Activated CD4-positive, alpha-beta memory T cell treated with anti-CD3 and anti-CD28 coated beads for 36 hours (primary cell): ENCODE measurements at places on chromosomes 4 and X. TPM values are rescaled to one million over a fixed set of nuclear protein-coding genes. Genes with fewer than 3 reads are reported as not detected.
A peak's percentile ranks its signal among the peaks of the same experiment; 100 is the strongest.

- no peak for DNase-seq
These were observed 232.5 kb upstream of the GPRIN3 start for GRCh38 chr4:89539797-89540711.

- no peak for DNase-seq
These were observed 9.3 kb downstream of the ATP5ME start for GRCh38 chr4:664713-665231.

Gene MAGEA2
- total RNA-seq, result not detected

DNA sequence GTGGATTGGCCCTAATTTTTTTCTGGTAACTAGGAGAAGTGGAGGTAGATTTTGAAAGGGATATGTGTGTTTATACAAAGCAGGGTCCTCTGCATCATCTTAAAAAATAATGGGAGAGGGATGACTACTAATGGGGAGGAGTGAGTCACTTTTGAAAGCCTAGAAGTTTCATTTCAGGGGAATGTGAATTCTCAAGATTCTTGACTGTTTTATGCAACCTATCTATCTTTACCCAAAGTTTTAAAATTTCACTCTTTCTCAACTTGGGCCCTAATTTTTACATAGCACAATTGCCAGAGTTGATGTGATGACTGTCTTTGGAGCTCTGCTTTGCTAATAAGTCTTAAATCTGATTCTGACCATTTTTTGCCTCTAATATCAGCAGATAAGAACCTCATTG is 445.2 kb downstream of the GRXCR1 start:
- no peak for DNase-seq

GRCh38 chr4:54063737-54064316 is 578 bp downstream of the CHIC2 start:
- peak; percentile 43 for DNase-seq

DNA sequence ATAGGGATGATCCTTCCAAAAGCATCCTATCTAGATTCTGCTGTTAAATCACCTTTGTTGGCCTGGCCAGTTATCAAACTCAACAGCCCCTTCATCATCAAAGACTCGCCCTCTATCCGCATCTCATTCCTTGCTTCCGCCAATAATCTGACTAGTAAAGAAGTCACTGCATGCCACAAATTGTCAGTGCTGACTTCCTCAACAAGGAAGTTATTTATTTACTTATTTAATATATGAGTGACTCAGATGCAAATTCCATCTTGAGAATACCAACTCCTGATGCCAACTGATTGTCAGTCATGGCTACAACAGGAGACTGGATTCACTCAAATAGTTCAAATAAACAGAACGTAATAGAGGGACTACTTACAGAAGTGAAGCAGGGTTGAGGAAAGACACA is 283.8 kb downstream of the TRIML1 start:
- no peak for DNase-seq

DNA sequence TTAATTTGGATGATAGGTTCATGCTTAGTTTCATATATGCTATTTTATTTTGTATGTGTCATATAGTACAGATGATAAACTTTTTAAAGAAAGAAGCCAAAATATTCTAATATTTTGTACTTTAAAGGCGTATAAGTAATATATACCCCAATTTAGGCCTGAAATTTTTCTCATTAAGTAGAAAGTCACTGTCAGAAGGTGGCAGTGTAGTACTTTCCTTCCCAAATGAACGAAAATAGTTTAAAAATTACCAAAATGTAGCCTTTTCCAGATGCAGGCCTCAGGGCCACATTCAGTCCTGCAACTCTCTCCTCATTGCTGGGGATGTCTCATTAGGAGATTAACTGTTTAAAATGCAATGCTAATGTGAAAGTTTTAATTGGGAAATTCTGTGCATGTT is 1263.6 kb downstream of the C4orf33 start:
- DNase-seq, result no peak

DNA sequence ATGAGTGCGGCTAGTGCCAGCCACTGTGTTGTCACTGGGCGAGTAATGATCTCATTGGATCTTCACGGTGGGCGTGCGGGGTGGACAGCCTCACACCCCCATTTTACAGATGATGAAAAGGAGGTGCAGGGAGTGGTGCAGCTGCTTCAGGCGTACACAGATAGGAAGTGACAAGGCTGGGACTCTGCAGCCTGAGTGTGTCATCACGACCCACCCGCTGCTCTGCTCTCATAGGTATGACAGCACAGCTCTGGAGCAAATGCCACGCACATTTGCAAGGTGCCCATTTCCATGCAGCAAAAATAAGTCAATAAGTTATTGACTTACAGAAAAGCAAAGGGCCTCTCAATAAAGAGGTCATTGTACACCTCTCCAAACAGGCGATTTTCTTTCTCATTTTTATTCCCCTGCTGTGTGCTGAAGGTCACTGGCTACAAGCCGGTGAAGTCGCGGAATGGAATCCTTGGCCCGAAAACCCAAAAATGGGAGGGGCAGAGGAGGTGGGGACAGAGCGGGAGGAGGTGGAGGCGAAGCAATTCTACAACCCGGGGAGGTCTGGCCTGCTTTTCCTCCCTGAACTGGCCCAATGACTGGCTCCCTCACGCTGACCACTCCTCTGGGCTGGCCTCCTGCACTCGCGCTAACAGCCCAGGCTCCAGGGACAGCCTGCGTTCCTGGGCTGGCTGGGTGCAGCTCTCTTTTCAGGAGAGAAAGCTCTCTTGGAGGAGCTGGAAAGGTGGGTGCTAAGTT is at the start of gene SOD3:
Gene SOD3 (plus strand): TSS at position 658 of the 750 bp plus-strand sequence. CDS start 3,949 bp downstream, outside the sequence.
- no peak for DNase-seq

- no peak for DNase-seq
These were observed 96.5 kb downstream of the SLC2A9 start for GRCh38 chr4:9924750-9925149.

Gene NAP1L3
- 2.8 TPM for total RNA-seq

DNA sequence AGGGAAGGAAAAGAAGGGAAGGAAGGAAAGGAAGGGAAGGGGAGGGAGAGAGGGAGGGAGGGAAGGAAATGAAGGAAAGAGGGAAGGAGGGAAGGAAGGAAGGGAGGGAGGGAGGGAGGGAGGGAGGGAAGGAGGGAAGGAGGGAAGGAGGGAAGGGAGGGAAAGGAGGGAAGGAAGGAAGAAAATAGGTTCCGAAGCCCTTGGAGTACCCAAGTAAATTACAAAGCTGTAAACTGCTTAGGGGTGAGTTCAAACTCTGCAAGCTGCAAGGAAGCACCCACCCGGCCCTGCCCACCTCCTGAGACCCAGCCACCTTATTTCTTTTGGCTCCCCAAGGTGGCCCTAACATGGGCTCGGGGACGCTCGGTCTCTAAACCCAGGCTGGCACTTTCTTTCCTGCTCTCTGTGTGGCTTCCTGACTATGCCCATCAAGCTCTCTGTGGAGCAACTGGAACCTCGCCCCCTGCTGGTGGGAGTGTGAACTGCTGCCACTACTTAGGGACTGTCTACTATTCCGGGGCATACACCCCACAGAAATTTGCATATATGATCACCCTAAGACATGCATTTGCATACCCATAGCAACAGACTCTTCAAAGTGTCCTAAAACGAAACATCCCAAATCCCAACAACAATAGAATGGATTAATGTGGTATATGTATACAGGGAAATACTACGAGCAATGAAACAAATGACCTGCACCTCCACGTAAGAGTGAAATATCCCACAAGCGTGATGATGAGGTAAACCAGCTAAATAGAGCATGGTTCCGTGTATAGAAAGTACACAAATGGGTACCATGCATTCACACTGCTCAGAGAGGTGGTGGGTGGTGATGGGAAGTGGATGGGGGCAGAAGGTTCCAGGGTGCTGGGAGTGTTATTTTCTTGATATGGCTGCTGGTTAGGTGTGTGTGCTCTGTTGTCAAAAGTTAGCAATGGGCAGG is 151.7 kb upstream of the TBL1X start:
- DNase-seq, result peak; percentile 83

GRCh38 chrX:10482261-10482660 is 138.1 kb downstream of the MID1 start:
- DNase-seq, result no peak

Gene HSD17B11
- 19.8 TPM for total RNA-seq

Gene COX7B2
- total RNA-seq, result not detected

DNA sequence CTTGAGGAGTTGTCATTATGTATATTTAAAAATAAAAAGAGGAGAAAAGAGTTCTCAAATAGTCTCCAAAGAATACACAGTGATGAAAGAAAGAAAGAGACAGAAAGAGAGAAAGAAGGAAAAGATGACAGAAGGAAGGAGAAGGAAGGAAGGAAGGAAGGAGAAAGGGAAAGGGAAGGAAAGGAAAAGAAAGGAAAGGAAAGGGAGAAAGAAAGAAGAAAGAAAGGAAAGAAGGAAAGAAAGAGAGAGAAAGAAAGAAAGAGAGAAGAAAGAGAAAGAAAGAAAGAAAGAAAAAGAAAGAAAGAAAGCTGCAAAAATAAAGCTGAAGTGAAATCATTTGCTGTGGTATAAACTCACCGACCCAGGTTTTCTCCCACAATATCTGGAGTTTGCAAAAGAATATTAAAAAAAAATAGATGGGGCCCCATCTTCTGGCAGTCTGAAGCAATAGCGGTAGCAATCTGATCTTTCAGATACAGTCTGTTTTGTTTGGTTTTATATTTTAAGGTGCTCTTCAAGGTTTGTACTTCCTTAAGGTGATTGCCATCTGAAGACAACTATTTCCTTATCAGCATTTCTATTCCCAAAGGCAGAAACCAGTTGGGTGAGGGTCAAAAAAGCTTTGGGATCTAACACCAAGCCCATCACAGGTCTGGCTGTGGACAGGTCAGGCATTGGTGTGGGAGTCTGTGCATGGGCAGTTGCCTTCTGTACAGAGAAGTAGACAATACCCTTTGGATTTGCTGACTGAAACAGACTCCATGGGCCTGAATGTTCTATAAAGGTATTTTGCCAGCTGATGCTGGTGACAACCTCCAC is 160.4 kb downstream of the CPEB2 start:
- no peak for DNase-seq

GRCh38 chr4:151692821-151693673 is 67.8 kb downstream of the GATB start:
- DNase-seq, result no peak

- no peak for DNase-seq
These were observed 218.7 kb downstream of the NWD2 start for GRCh38 chr4:37463033-37463856.

DNA sequence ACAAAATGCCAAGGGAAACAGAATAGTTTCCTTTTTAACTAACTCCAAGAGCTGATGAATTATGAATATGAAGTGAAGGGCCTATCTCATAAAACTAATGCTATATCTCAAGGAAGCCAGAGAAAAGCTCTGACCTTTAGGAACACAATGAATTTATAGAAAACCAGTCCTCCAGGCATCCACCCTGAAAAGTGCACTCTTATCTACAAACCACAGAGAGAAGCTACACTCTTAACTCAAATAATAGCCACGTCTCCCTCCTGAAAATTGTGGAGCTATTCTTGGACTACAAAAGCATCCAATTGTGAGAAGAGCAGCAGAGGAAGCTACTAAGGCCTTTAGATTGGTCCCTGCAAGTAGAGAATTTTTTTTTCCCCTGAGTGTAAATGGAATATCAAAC is 253.9 kb downstream of the IL15 start:
- DNase-seq, result no peak

- DNase-seq, result no peak
These were observed 53.9 kb downstream of the ABLIM2 start for GRCh38 chr4:8104491-8105305.

DNA sequence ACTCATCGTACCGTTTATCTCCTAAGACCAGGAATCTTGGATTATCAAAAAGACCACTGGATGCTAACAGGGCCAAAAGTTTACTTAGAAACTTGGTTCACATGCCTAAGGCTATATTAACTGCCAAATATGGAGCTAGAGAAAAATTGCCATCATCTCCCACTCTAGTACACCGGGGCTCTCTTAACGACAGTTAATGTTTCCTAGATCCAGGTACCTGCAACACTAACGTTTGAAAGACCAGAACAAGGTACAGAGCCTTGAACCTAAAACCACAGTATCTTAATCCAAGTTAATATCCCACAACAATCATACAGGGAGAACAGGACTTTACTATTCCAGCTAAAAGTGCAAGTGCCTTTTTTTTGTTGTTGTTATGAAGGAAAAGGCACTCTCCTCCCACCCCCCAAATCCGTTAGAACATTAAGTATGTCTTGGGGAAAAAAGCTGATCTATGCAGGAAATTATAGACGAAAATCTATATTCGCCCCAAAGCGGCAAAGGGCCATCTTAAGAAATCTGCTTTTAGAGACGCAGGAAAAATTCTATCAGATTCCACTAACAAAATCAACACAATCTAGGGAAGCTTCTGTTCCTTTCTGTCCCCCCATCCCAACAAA is 1.3 kb downstream of the G3BP2 start:
- no peak for DNase-seq

Gene VCX
- not detected for total RNA-seq

Gene NHS
- 4.8 TPM for total RNA-seq

Gene CXCR3
- 28.5 TPM for total RNA-seq

Gene HHIP
- not detected for total RNA-seq

Gene TRPC3
- total RNA-seq, result 1.0 TPM

DNA sequence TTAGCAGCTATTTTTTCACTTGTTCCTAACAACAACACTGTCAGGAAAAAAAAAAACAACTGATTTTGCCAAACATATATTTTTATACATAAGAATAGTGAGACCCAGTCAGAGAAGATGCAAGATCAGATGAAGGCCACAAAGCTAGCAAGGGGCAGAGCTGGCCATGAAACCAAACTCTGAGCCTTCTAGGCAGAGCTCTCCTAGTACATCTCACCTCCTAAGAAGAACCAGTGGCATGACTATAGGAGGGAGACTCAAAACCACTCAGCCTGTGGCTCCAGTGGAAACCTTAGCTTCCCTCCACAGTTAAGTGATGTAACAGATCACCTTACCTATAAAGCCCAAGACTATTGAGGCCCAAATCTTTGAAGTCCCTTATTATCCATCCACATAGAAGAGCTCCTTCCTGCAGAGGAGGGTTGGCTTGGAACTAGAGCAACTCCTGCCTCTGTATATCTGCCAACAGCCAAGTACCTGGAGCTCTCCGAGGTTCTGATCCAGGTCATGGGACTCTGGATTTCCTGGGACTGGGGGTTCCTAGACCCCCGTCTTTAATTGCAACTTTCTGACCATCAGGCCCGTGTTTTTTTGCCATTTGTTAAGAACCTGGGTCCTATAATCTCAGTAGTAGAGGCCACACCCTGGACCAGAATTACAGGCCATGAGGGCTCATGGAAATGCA is 136.5 kb downstream of the SH3KBP1 start:
- no peak for DNase-seq

Gene OTUD6A
- total RNA-seq, result not detected

Gene ADAM29
- not detected for total RNA-seq

- no peak for DNase-seq
These were observed 23.5 kb downstream of the NFKB1 start for GRCh38 chr4:102524691-102525090.

DNA sequence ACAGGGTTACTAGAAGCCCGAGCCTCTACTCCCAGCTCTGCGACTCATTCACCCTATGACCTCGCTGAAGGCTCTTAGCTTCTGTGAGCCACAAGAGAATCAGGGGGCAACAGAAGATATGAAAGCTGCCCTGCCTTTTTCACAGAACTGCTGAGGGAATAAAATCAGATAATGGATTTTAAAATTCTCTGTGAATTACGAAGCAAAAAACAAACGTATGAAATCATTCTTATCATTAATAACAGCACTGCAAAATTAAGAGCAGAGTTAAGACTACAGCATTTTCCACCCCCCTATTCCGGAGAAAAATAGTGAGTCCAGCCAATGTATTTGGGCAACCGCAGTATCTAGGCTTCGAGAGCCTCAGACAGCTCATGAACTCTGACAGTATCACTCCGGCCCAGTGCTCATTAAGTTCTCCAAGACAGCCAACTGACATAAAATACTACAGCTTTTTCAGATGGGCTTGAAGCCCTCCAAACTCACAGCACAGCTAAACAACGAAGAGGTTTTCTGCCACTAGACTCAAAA is 33.4 kb downstream of the AFAP1 start:
- no peak for DNase-seq
